ENCODE measurements at places on chromosomes 12 and 14.

DNA sequence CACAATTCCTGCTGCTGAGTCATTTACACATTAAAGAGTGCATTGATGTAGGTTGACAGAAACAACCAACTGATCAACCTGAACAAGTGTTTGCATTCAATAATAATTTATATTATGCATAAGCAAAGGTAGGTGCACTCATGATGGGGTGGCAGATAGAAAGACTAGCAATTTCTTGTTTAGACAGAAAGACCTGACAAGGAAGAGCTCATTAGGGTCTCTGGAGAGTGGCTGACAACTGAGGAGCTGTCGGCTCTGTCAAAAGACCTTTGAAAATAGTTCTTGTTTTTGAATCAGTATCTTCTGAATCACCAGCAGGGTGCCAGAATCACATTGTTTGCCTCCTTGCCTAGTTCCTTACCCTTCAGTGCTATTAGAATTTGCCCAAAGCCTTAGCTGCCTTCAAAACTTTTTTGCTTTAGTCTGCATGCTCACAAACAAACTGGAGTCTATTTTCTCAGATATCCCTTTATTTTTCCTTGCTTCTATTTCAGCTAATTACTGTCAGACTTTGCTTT lies 234.7 kb downstream of the BTG1 start:
- H3K4me1 ChIP-seq: peaks cover 2% of the 10 kb centered on the region
- H3K36me3 ChIP-seq: no peaks in the 10 kb centered on the region

DNA sequence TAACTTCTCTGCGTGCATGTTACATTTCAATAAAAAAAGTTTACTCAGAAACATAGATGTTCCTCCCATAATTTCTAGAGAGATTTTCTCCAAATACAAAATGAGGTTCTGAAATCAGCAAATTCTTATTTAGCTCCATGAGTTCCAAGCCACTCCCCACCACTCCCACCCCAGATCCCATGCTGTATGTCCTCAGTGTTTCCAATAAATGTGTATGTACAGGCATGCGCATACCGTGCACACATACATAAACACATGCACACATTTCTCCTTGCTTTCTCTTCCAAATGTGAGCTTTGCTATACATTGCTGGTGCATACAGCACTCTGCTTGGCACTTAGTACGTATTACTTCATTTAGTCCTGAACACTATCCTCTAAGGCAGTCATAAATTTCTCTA lies 209.7 kb downstream of the MSRB3 start:
- H3K27me3 ChIP-seq: no peaks in the 10 kb centered on the region
- H3K4me1 ChIP-seq: no peaks in the 10 kb centered on the region
- H3K27ac ChIP-seq: no peak overlapping the region
- no peaks in the 10 kb centered on the region for H3K36me3 ChIP-seq

DNA sequence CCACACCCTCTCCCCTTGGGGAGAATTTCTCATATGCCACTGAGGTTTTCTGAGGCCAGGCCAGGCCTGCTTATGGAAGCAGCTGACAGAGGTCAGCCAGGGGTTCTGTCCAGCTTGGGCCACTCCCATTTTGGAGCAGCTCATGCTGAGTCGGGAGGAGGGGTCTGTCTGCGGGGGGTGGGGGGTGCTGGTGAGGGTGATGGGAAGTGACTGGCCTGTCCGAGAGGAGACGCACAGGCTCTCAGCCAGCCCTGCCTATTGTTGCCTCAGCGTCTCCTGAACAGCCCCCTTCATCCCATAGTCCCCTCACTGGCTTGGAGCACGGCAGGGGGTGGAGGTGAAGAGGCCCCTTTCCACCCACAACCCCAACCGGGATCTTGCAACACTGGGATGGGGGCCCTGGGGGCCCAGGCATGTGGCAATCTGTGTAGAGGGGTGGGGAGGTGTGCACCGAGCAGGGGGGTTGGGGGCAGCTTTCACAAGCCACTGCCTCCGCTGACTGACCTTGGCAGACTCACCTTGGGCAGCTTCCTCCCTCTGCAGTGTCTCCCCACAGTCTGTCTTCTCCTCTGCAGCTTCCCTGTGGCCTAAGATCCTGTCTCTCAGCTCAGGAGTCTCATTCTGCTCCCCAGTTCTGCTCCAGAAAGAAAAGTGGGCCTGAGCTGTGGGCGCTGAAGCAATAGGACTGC lies 5.5 kb downstream of the CEBPE start:
- no peak for DNase-seq
- no peaks in the 10 kb centered on the region for H3K27me3 ChIP-seq
- no peak overlapping the region for H3K27ac ChIP-seq
- no peaks in the 10 kb centered on the region for H3K36me3 ChIP-seq
- H3K4me1 ChIP-seq: no peaks in the 10 kb centered on the region

- peaks cover 1% of the 10 kb centered on the region for H3K4me1 ChIP-seq
- no peaks in the 10 kb centered on the region for H3K27me3 ChIP-seq
- H3K36me3 ChIP-seq: no peaks in the 10 kb centered on the region
- H3K27ac ChIP-seq: no peak overlapping the region
- DNase-seq: no peak
Measured at GRCh38 chr12:76711241-76711640, 52.7 kb upstream of the ZDHHC17 start.

DNA sequence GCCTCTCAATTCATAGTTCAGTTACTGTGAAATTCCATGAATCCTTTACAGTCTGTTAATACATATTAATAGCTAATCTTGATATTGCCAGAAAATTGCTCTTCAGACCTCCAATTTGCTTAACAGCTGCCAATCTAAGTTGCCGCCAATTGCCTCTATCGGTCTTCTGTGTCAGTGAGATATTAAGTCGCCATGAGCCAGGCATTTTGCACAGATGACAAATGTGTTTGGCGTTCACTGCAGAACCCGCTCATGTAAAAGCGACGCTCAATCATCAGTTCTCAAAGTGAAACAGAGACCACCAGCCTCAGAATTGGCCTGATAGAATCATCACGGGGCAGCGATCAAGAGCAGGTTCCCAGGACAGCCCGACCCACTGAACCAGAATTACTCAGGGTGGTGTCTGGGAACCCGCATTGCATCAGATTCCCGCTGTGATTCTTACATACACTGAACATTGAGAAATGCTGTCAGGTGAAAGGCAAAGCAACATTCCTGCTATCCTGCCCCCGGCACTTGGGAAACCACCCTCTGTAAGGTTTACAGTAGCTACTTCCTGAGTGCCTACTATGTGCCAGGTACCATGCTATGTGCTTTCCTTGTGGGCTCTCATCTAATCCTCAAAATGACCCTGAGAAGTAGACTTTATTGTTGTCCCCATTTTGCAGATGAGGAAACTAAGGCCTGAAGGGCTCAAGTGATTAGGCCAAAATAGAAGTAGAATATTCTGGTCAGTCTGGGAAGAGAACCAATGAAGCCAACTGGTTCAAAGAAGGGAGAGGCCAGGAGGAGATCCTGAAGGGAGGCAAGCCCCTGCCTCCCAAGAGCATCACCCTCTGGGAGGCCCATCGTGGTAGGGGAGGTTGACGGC lies 216.4 kb downstream of the SLC41A2 start:
- H3K27me3 ChIP-seq: no peaks in the 10 kb centered on the region
- H3K4me3 ChIP-seq: no peak overlapping the region
- DNase-seq: no peak
- H3K27ac ChIP-seq: peak overlapping the region; percentile 87
- H3K36me3 ChIP-seq: peaks cover 21% of the 10 kb centered on the region

GRCh38 chr12:101830367-101831325 lies at the start of gene GNPTAB:
TSS of gene GNPTAB (minus strand) at chr12:101830959. CDS start at chr12:101830675, 284 bp downstream.
- H3K27ac ChIP-seq: peak within 1 kb of the TSS; percentile 90
- DNase-seq: peak; percentile 93
- H3K27me3 ChIP-seq: no peaks in the 10 kb centered on the region
- H3K36me3 ChIP-seq: peaks cover 1% of the 10 kb centered on the region
- peaks cover 37% of the 10 kb centered on the region for H3K4me1 ChIP-seq
- peak within 1 kb of the TSS; percentile 97 for H3K4me3 ChIP-seq

DNA sequence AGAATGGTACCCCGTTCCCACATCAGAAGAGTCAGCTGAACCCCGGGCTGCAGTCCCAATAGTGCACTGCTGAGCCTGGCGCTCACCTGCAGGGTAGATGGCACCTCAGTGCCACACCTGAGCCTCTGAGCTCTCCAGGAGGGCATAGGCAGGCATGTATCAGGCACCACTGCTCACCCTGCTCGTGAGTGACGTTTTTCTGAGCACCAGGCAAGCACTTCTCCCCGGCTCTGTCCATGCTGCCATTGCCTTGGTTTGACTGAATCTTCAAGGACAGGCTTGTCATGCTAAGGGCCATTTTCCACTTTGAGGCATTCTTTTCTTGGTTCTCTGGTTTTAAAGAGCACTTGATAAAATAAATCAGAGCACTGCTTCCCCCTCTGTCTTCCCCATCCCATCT lies 161.6 kb upstream of the PRMT8 start:
- H3K27ac ChIP-seq: no peak overlapping the region
- H3K4me1 ChIP-seq: no peaks in the 10 kb centered on the region
- DNase-seq: no peak
- H3K36me3 ChIP-seq: no peaks in the 10 kb centered on the region
- no peaks in the 10 kb centered on the region for H3K27me3 ChIP-seq
- H3K4me3 ChIP-seq: no peak overlapping the region

GRCh38 chr12:68067762-68068376 lies 78.6 kb downstream of the IFNG-AS1 start:
- H3K36me3 ChIP-seq: peaks cover 9% of the 10 kb centered on the region
- peaks cover 4% of the 10 kb centered on the region for H3K27me3 ChIP-seq
- peaks cover 8% of the 10 kb centered on the region for H3K4me1 ChIP-seq

DNA sequence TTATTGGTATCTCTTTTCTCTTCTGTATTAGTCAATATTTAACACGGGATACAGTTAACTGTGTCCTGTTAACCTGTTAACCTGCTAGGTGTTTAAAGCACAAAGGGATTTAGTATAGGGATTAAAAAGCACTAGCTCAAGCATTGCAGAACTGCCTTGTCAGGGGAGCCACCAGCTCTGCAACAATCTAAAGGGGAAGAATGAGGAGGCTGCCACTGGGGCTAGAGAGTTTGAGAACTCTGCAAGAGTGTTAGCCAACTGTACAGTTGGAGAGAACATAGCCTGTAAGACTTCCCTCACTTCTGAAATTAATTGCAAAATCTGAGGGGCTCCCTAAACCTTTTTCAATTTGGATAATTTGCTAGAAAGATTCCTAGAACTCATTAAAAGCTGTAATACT lies 6.5 kb upstream of the VRK1 start:
- H3K36me3 ChIP-seq: no peaks in the 10 kb centered on the region
- DNase-seq: no peak
- no peak overlapping the region for H3K27ac ChIP-seq
- peaks cover 3% of the 10 kb centered on the region for H3K4me1 ChIP-seq
- H3K27me3 ChIP-seq: peaks cover 19% of the 10 kb centered on the region

- peaks cover 34% of the 10 kb centered on the region for H3K36me3 ChIP-seq
- peak overlapping the region; percentile 63 for H3K4me3 ChIP-seq
- peak; percentile 21 for DNase-seq
Measured at GRCh38 chr14:81471062-81471461, 62.6 kb downstream of the SEL1L start.

DNA sequence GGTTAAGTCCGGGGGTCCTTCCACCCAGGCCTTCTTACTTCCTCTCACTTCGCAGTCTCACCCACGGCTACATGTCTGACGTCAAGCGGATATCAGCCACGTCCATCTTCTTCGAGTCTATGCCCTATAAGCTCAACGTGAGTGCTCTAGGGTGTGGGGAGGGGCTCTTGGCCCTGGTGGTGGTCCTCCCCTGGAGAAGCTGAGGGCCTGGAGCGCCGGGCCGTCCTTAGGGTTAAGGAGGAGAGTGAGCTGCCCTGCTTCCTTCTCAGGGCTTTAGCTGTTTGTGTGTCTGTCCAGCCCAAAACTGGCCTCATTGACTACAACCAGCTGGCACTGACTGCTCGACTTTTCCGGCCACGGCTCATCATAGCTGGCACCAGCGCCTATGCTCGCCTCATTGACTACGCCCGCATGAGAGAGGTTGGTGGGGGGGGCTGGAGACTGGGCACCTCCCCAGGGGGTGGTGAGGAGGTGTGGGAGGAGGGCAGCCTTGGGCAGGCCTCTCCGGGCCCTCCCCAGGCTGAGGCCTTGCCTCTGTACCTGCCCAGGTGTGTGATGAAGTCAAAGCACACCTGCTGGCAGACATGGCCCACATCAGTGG lies 2.7 kb downstream of the SHMT2 start:
- H3K27me3 ChIP-seq: peaks cover 13% of the 10 kb centered on the region
- no peak overlapping the region for H3K4me3 ChIP-seq
- H3K4me1 ChIP-seq: peaks cover 47% of the 10 kb centered on the region

GRCh38 chr12:66497008-66497897 lies 181.6 kb downstream of the GRIP1 start:
- peaks cover 5% of the 10 kb centered on the region for H3K27me3 ChIP-seq
- H3K4me3 ChIP-seq: no peak overlapping the region
- H3K27ac ChIP-seq: no peak overlapping the region
- no peak for DNase-seq
- no peaks in the 10 kb centered on the region for H3K4me1 ChIP-seq

GRCh38 chr12:27595231-27595642 lies 71.2 kb downstream of the PPFIBP1 start:
- no peaks in the 10 kb centered on the region for H3K36me3 ChIP-seq
- no peaks in the 10 kb centered on the region for H3K27me3 ChIP-seq
- H3K4me3 ChIP-seq: no peak overlapping the region
- no peak overlapping the region for H3K27ac ChIP-seq

DNA sequence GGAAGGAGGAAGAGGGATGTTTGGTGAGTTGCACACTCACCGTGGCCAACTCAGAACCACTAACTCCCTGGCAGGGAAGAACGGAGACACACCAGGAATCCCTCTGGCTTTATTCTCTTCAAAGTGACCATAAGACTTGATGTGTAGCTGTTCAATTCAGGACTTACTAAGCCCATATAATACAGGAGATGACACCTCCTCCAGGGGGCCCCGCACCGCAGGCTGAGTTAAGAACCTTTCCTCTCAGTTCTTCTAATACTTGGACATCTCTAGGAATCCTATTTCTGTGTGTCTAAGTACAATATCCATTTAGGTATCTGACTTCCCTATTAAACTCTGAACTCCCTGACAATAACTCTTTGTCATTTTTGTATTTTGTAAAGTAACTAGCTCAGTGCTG lies 49.5 kb downstream of the DCAF4 start:
- no peaks in the 10 kb centered on the region for H3K4me1 ChIP-seq
- H3K4me3 ChIP-seq: no peak overlapping the region
- peaks cover 20% of the 10 kb centered on the region for H3K36me3 ChIP-seq
- DNase-seq: no peak
- H3K27ac ChIP-seq: no peak overlapping the region

- DNase-seq: no peak
- H3K27me3 ChIP-seq: no peaks in the 10 kb centered on the region
- no peak overlapping the region for H3K27ac ChIP-seq
- H3K4me3 ChIP-seq: no peak overlapping the region
- H3K4me1 ChIP-seq: no peaks in the 10 kb centered on the region
- H3K36me3 ChIP-seq: no peaks in the 10 kb centered on the region
Measured at GRCh38 chr12:105658389-105658788, 327.9 kb downstream of the C12orf75 start.

- peaks cover 3% of the 10 kb centered on the region for H3K27me3 ChIP-seq
- no peaks in the 10 kb centered on the region for H3K4me1 ChIP-seq
- no peak overlapping the region for H3K27ac ChIP-seq
- no peak overlapping the region for H3K4me3 ChIP-seq
Measured at GRCh38 chr12:12600659-12601058, 11.0 kb upstream of the CREBL2 start.

DNA sequence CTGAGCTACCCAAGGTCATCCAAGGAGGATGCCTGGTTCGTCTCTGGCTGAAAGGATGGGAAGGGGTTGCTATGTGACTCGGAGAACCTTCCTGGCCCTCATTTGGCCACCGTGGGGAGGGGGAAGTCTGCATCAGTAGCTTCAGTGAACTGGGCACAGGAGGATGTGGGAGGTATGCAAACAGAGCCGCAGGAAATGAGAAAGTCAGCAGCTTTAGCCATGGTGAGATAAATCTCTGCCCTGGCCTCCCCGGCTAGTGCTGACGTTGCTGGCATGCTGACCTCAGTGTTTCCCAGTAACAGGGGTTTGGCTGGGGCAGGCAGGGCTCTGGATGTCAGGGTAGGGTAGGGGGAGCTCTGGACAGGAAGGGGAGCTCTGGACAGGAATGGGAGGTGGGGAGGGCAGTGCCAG lies 2.3 kb upstream of the CEBPE start:
- H3K27me3 ChIP-seq: no peaks in the 10 kb centered on the region
- H3K36me3 ChIP-seq: no peaks in the 10 kb centered on the region
- H3K4me1 ChIP-seq: peaks cover 24% of the 10 kb centered on the region

All from T-helper 2 cell treated with Interferon-gamma antibody and Interleukin-4, amounts not matched to agents 5 μg/mL and 100 μg/mL, for 36 hours (primary cell).